Activated CD4-positive, alpha-beta T cell treated with anti-CD3 and anti-CD28 coated beads for 1 hour (primary cell): ENCODE measurements at places on chromosomes 16 and 17.

GRCh38 chr16:67183-67791 is 5.1 kb downstream of the RHBDF1 start:
- no peak for DNase-seq

DNA sequence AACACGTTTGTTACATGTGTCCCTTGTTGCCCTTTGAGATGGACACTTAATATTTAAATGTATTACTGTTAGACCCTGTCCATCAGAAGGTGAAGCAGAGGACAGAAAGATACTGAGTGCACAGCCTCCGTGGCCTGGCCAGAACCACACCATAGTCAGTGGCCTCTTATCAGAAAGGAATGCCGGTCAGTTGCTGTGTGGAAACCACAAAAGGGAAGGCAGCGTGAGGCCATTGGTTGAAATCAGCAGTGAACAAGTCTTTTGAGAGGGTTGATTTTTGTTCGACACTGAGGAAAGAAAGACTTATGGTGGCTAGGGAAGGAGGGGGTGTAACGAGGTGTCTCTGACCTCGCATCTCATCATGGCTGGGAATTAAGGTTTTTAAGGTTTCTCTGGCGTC is 85.4 kb upstream of the CLEC18A start:
- DNase-seq, result no peak

- DNase-seq, result no peak
Measured at GRCh38 chr17:41959336-41960095, 7.1 kb upstream of the CNP start.

DNA sequence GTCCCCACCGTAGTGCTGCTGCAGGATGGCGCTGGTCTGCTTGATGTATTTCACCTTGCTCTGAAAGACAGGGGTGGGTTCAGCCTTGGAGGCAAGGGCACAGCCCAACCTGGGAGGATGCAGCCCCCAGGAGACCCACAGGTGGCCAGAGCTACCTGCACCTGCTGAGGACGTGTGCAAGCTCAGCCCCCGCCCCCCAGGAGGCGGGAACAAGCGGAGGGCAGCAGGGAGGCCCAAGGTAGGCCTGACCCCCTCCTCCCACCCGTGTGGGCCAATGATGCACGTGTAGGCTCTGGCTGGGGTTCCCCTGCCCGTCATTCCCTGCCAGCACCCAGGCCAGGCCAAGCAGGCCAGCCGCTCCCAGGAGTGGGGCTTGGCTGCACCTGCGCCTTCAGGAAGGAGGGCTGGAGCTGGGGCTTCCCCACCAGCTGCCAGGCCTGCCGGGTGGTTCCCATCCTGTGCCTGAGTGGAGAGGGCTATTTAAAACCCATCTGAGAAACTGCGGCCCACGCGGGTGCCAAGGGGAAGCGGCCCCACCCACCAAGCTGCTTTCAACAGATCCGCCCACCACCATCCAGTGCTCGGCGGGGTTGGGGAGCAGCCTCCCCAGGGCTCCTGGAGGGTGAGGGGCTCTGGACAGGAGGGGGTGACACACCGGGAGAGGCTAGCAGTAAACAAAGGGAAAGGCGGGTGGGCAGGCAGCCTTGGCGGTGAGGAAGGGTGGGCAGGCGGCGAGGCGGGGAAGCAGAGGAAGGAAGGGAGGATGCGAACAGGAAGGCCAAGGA is 3.8 kb downstream of the NTHL1 start:
- no peak for DNase-seq

- no peak for DNase-seq
Measured at GRCh38 chr16:427250-427649, 1.8 kb downstream of the RAB11FIP3 start.

- DNase-seq, result no peak
Measured at GRCh38 chr16:27828671-27829070, 234.8 kb downstream of the GSG1L start.

DNA sequence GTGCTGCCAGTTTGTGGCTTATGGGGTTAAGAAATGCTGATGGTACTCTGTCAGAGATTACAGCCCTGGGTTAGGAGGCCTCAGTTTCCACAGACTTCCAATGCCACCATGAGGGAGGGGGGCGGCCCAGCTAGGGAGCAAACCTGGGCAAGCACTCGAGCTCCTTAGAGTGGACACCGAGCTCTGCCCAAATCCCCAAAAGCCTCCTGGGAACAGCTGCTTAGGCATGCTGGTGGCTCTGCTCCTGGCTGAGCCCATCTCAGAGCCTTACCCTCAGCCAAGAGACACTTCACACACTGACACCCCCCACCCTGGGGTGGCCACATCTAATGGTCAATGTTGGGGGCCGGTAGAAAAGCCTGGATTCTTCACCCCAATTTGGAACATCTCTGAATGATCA is 66.1 kb downstream of the C16orf78 start:
- no peak for DNase-seq

GRCh38 chr17:1487939-1488825 is 4.3 kb downstream of the MYO1C start:
- peak; percentile 60 for DNase-seq

GRCh38 chr17:49741009-49741691 is 22.8 kb downstream of the FAM117A start:
- no peak for DNase-seq

GRCh38 chr16:10970065-10970464 is 25.7 kb downstream of the CLEC16A start:
- no peak for DNase-seq

DNA sequence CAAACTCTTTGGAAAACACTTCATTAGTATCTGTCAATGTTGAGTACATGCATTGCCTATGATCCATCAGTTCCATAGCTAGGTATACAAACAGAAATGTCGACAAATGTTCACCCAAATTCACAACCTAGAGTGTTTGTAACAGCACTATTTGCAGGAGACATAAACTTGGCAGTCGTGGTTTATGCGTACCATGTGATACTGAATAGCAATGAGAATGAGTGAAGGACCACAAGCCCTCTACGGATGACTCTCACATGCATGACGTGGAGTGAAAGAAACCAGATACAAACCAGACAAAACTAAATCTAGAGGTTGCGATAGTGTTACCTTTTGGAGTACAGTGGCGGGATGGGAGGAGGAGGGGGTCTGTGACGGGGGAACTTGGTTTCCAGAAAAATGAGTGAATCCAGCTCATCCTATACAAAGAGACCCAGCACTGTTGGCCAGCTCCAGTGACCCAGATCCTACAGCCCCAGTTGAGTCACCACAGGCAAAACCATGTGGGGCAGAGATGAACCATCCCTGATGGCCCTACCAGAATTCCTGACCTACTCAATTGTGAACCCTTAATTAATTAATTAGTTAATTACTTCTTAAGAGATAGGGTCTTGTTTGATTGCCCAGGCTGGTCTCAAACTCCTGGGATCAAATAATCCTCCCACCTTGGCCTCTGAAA is 15.9 kb upstream of the ULK2 start:
- no peak for DNase-seq

DNA sequence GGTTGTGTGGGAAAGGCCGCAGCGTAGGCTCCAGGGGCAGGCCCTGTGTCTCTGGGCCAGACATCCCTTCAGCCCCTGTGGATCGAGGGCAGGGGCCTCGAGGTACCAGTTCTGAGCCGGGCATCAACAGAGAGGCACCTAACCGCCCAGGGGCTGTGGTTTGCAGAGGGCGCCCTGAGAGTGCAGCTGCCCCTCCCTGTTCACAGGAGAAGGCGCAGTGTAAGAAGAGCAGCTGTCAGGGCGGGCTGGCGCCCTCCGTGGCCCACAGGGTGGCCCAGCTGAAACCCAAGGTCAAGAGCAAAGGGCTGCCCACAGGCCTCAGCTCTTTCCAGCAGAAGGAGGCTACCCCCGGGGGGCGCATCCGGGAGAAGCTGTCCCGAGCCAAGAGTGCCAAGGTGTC is 56.5 kb downstream of the ACTG1 start:
- no peak for DNase-seq

DNA sequence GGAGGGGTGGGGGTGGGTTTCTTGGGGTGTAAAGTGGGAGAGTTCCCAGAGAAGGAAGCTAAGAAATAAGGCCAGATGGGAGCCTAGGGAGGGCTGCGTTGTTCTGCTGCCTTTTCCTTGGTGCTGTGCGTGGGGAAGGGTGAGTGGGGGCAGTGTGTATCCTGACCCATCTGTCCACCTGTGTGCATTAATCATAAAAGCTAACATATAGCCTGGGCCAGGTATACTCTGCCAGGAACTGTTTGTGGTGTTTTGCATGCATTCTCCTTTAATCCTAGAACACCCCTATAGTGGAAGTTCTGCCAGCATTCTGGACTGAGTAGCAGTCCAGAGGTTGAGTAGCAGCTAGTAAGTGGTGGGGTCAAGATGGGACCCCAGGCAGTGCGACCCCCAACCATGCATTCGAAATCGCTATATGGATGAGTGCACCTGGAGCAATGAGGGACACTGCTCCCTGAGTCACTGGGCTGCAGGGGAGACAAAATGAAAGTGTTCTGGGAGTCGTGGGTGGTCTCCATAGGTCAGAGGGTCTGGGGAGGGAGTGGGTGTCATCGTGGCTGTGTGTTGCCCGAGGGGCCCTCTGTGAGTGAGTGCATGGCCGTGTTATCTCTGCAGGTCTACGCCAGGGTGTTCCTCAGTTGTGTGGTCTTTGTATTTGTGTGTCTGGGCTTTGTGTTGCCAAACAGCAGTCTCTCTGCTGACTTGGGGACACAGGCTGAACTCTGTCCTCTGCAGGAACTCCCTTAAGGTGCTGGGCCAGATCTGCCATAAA is 1.3 kb downstream of the ERBB2 start:
- no peak for DNase-seq

DNA sequence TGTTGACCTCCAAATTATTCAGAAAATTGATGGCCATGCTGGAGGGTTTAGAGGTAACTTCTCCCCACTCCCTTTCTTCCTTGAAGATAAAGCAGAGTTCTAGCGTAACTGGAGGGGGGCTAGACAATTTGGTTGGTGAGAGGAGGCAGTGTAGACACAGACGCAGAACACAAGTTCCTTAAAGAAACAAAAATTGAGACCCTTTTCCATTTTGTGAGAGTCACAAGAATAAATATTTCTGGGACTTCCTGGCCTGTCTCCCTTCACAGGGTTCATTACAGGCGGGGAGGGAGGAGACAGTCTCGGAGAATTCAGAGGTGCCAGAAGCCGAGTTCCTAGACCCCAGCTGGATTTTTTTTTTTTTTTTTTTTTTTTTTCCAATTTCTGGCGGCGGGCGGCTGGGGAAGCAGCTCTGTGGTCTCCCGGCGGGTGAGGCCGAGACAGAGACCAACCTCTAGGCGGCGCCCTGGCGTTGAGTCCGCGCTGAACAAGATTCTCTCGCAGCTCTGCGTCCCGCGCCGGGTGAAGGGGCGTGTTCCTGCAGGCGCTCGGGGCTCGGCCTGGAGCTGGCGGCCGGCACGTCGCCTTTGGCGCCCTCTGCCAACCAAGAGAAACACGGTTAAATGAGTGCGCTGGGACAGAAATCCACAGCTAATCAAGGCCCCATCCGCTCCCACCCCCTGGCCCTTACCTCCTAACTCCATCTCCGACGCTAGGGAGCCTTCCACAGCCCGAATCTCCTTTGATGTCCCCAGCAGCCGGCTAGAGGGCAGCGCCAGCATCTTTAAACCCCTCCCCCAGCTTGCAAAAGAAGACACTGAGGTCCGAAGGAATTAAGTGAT is 10.2 kb upstream of the HOXB9 start:
- DNase-seq, result no peak

GRCh38 chr17:68831170-68831569 is 124.0 kb downstream of the ABCA8 start:
- no peak for DNase-seq

DNA sequence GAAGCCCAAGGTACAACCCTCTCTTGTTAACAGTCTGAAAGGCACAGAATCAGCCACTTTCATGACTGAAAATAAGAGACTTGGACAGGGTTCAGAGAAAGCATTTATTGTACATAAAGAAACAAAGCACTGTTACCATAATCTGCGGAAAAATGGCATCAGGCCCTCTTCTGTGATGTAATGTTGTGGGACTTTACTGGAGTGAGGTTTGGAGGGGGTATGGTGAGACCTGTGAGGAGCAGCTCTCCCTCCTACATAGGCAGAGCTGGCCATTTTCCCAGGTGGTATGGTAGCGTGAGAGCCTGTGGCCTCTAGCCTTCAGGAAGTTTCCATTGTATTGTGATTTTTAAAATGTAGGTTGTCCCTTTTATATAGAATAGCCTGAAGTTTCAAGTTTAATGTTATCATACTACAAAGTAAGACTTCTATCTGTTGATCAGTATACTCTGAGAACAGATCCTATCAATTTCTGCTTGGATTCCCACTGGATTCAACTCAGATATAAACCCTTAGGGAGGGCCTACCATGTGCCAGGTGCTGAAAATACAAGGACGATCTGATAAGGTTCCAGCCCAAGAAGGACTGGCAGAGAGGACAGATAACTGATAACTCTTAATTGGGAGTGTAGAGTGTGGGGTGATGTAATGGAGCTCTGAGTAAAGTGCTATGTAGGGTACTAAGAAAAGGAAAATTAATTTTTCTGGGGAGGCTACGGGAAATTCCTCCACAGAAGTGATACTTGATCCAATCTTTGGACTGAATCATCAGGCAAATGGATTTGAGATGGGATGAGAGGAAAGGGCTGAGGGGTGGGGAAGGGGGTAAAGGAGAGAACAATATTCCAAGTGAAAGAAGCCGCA is 4.1 kb upstream of the YPEL2 start:
- DNase-seq, result no peak

- no peak for DNase-seq
Measured at GRCh38 chr17:69597898-69598692, 183.6 kb downstream of the MAP2K6 start.

- no peak for DNase-seq
Measured at GRCh38 chr17:4155980-4156620, 13.1 kb downstream of the CYB5D2 start.

DNA sequence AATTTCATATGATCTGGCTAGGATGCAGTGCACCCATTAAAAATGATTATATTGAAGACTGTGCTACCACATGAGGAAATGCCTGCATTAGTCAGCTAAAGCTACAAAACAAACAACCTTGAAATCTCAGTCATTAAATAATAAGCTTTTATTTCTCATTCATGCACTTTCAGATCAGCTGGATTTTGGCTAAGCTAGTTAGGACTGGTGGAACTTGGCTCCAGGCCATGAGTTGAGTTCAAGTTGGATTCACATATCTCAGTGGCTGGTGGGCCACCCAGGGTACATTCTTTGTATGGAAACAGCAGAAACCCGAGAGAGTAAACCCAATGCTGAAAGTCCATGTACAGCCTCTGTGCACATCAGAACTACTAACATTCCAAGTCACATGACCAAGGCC is 6.4 kb upstream of the SLFN12L start:
- DNase-seq, result no peak

GRCh38 chr17:676965-677364 is 37.7 kb downstream of the VPS53 start:
- no peak for DNase-seq

DNA sequence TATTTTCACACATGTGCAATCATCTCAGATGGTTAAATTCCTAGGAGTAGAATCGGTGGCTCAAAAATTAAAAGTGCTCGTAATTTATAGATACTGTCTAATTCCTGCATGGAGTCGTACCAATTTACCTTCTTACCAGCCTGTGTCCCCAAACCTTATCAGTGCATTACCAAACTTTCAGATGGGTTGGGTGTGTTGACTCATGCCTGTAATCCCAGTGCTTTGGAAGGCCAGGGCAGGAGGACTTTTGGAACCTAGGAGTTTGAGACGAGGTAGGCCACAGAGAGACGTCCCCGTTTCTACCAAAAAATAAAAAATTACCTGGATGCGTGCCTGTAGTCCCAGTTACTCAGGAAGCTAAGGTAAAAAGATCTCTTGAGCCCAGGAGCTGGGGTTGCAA is 34.5 kb upstream of the GPRC5B start:
- no peak for DNase-seq

- no peak for DNase-seq
Measured at GRCh38 chr16:70162041-70162451, 11.5 kb upstream of the CLEC18C start.

- DNase-seq, result no peak
Measured at GRCh38 chr16:85005285-85006069, 5.9 kb downstream of the ZDHHC7 start.

- no peak for DNase-seq
Measured at GRCh38 chr16:25750488-25751216, 58.9 kb downstream of the HS3ST4 start.
